ENCODE measurements at places on chromosomes 5 and 9.

DNA sequence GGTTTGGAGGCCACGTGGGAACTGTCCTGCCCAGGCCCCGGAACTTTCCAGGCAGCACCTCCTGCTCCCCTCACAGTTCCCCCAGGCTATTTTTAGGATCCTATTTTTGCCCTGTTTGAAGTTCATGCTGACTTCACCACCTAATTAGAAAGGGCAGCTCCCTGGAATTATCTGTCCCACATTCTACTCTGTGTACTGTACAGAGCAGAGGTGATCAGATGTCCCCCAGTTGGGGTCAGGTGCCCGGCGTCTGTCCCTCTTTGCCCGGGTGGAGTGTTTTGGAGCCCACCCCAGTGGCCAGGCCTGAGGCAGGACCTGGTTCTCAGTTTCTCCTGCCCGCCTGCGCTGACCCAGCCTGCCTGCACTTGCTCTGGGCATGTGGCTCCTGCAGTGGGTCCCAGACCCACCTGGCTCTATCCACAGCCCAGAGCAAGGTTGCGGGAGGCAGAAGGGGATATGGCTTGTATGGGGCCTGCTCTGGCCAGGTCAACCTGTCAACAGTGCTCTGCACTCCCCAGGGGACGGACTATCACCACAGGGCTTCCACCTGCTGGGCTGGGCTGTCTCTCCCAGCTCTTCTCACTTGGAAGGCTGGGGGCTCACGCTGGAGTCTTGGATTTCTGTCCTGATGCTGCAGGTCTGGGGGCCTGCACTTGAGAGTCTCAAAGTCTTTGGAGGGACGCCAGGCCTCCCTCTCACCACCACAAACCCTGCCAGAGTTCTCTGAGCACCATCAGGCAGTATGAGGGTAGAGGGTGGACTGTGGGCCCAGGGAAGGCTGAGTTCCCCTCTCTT, 268.3 kb downstream of the GADD45G start:
- DNase-seq, result no peak

- DNase-seq, result no peak
These were observed 72.9 kb downstream of the ANGPTL2 start for GRCh38 chr9:127049581-127049980.

GRCh38 chr9:116465576-116466270, 221.4 kb upstream of the TRIM32 start:
- no peak for DNase-seq

GRCh38 chr9:133742849-133743444, 4.8 kb upstream of the SARDH start:
- DNase-seq, result peak; percentile 69

All from stimulated activated CD4-positive, alpha-beta T cell treated with anti-CD3 and anti-CD28 coated beads, Interleukin-1b, Interleukin-23, amount 100 ng/mL, for 24 hours (primary cell).